ENCODE measurements at places on chromosomes 6 and 20.
A peak's percentile ranks its signal among the peaks of the same experiment; 100 is the strongest.

- no peak for DNase-seq
Observed at GRCh38 chr6:1482381-1483166, 93.2 kb downstream of the FOXF2 start.

DNA sequence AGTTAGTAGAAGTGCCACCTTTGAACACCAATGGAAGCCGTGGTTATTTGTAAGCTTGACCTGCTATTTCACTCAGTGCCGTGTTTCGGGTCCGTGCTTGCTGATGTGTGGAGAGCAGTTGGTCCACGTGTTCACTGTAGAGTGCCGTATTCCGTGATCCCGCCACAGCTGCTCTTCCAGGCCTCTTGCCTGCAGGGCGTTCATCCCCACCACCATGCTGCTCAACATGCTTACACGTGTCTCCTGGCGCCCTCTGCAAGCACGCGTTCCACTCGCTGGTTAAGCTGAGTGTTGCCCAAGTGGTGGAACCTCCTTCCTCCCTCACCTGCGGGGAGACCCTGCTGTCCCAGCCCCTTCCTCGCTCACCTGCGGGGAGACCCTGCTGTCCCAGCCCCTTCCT lies 28.0 kb upstream of the DACT2 start:
- DNase-seq: no peak

DNA sequence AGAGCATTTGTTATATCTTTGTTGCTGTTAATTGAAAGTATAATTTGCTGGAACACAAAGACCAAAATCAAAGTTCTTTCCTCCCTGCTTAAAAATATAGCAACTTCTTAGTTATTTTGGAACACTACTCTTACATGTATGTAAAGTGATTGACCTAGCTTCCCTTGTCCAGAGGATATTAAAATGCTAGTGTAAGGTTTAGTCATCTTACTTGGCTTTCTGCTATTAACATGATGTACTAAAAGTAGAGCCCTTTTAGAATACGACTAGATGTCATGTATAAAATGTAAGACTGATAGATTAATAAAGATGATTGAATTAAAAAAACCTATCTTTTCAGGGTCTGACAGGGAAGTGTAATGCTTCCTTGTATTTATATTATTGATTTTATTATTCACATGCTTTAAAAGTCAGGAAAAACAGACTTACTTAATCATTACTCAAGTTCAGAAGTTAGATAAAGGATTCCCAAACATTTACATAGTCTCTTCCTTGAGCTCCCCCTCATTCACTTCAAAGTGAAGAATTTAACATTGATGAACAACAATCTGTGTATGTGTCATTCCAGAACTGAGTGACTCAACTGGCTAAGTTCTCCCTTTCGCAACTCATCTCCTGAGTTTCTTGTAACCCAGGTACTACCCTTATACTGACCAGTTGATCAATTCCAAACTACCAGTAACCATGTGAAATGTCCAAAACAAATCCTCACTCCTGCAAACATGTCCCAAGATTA lies 50.9 kb downstream of the BTBD9 start:
- no peak for DNase-seq

DNA sequence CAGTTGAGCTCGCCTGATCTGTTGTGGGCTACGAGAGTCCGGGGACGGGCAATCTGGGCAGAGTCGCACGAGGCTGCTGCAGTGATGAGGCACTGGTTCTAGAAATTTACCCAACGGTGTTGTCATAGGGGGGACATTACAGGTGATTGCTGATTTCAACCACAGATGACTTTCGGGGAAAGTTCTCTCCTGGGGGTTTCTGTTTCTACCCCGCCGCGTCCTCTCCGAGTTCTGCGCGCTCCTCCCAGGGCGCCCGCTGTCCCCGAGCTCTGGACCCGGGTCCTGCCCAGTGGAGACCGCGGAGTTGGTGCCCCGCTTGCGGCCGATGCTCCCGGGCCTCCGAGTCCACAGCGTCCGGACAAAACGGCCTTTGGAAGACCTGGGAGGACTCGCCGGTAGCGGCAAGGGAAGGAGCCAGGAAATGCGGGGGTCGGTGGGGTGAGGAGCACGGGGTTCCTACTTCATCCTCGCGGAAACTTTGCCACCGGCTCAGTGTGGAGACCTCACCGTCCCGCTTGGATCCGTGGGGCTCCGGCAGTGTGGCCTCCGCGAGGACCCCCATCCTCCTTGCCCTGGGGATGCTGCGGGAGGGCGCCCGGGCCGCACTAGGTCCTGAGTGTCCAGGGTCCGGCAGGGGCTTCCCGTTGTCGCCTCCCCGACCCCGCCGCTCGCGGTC lies 12.3 kb upstream of the RAET1L start:
- DNase-seq: peak; percentile 32

- DNase-seq: no peak
Observed at GRCh38 chr6:112574190-112574589, 227.1 kb downstream of the RFPL4B start.

GRCh38 chr20:2149507-2149906 lies 47.9 kb downstream of the STK35 start:
- no peak for DNase-seq

GRCh38 chr20:1371202-1371782 lies 21.6 kb downstream of the FKBP1A start:
- DNase-seq: no peak

DNA sequence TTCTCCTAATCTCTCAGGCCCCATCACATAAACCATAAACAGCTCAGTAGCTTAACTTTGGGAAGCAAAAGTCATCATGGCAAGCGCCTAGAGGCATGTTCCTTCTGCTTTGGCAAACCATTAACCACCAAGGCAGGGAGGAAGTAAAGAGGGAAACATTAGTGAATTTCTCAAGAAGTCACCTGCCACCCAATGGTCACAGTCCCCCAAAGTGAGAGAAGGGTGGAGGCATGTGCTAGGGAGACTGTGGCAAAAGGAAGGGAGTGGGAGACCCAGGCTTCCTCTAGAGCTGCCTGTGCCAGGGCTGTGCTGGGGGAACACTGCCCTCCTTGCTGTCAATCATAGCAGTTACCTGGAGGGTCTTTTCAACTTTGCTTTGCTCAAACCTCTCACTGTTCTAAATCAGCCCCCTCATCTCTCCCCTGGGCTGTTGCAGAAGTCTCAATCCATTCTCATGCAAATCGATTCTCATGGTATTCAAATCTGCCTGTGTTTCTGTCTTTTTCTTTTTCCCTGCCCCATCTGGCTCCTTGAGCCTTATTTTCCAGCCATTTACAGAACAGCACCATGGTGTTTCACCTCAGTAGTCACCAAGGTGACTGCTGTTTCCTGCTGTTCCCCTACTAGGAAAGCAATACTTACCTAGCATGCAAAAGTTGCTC lies 1.8 kb upstream of the RNF24 start:
- DNase-seq: no peak
